ENCODE measurements at places on chromosomes 3 and 15. TPM values are rescaled to one million over a fixed set of nuclear protein-coding genes. Genes with fewer than 3 reads are reported as not detected.

Gene FHIT
- 0.50 TPM for total RNA-seq

Gene CLDN18
- not detected for total RNA-seq

Gene CCDC13
- 1.2 TPM for total RNA-seq

Gene EPHA6
- 0.17 TPM for total RNA-seq

Gene SLC2A2
- not detected for total RNA-seq

Gene SLC51B
- not detected for total RNA-seq

Gene C3orf85
- total RNA-seq, result not detected

Gene KBTBD13
- total RNA-seq, result not detected

Gene COL8A1
- 84.6 TPM for total RNA-seq

Gene CPEB1
- total RNA-seq, result 2.4 TPM

Gene GHSR
- total RNA-seq, result not detected

Gene CD47
- 60.2 TPM for total RNA-seq

Gene RUVBL1
- 91.7 TPM for total RNA-seq

Gene CALML4
- 2.7 TPM for total RNA-seq

Gene ZPLD1
- not detected for total RNA-seq

Gene LMAN1L
- total RNA-seq, result not detected

Gene CCDC39
- total RNA-seq, result not detected

Gene TMCO5A
- total RNA-seq, result not detected

Gene WDR93
- total RNA-seq, result 0.15 TPM

Gene ESYT3
- 0.17 TPM for total RNA-seq

Gene ZNF502
- 1.6 TPM for total RNA-seq

Gene CLEC3B
- 23.4 TPM for total RNA-seq

Gene DHFR2
- total RNA-seq, result 2.7 TPM

Gene IL17RE
- 3.9 TPM for total RNA-seq

Gene LDHAL6B
- total RNA-seq, result not detected

Data from bronchus fibroblast of lung (primary cell).